Sigmoid colon (tissue), 7 donors: ENCODE measurements at places on chromosomes 3 and 15. TPM values are rescaled to one million over a fixed set of nuclear protein-coding genes. Genes with fewer than 3 reads are reported as not detected.

Gene UBR1
- total RNA-seq, result 44.1 TPM

DNA sequence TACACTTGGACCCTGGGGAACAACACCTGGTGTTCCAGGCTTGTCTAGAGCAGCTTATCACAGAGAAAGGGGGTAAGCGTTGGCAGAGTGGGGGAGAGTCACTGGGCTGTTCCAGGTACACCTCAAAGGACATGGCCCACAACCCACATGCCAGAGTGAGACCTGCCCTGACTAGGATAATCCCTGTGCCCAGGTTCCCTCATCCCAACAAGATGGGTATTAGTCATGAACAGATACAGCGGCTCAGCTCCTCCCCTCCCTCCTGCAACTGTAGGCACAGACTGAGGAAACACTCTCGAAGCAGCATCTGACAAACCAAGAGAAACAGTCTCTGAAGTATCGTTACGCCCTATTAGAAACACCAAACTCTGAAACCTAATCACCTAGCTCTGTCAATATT, 32.1 kb upstream of the RPS17 start:
- no peak for DNase-seq

Gene SYNPR
- total RNA-seq, result 0.16 TPM

GRCh38 chr3:66675366-66675765, 174.5 kb upstream of the LRIG1 start:
- DNase-seq, result no peak

DNA sequence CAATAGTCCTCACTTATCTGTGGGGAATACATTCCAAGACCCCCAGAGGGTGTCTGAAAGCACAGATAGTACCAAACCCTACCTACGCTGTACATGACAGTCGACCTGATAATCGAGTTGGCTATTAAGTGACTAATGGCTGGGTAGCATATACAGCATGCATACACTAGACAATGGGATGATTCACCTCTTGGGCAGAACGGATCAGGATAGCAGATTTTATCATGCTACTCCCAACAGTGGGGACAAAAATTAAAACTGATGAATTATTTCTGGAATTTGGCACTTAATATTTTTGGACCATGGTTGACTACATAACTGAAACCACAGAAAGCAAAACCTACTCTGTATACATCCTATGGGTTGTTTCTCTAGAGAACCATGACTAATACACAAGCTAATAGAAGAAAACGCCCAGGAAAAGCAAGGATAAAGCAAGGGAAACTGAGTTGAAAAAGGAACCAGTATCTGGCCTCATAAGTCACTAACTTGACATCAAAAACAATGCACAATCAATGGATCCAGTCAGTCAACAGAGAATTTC, 15.5 kb downstream of the ATG3 start:
- DNase-seq, result no peak

DNA sequence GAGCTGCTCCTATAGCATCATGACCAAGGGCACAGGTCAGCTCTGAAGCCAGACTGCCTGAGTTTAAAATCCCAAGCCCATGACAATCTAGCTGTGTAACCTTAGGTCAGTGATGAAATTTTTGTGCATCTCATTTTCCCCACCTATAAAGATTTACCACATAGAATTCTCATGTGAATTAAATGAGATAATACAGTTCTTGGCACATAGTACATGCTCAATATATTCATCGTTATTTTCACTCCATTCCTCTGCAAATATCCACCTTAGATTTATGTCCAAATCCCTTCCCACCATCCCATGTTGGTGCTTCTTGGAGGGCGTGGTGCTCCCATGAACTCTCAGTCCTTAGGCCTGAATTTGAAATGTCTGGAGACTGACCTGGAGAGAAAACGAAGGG, 300.1 kb downstream of the TLE3 start:
- DNase-seq, result no peak

DNA sequence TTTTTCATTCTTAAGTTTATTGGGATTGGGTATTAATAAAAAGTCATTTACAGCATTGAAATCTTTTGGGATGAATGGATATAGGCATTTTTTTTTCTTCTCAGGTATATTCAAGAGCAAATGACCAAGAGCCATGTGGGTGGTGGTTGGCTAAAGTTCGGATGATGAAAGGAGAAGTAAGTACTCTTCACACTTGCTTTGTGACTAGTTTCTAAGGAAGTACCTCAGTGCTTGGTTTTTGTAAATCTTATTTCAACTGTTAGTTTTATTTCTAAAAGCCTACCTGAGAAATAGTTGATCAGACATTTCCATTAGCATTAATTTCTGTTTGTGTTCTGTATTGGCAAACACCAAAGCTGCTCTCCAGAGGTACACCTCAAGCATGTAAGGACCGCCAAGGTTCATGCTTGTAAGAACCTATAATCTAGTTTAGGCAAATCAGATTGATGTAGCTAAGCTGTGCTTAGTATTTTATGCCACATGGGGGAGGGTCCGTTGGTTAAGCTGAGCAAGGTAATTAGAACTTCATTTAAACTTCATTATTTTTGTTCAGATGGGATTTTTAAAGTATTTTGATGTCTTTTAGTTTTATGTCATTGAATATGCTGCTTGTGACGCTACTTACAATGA, 35.4 kb downstream of the FXR1 start:
- DNase-seq, result no peak

GRCh38 chr15:73694419-73694818, 10.2 kb downstream of the CD276 start:
- peak; percentile 53 for DNase-seq

DNA sequence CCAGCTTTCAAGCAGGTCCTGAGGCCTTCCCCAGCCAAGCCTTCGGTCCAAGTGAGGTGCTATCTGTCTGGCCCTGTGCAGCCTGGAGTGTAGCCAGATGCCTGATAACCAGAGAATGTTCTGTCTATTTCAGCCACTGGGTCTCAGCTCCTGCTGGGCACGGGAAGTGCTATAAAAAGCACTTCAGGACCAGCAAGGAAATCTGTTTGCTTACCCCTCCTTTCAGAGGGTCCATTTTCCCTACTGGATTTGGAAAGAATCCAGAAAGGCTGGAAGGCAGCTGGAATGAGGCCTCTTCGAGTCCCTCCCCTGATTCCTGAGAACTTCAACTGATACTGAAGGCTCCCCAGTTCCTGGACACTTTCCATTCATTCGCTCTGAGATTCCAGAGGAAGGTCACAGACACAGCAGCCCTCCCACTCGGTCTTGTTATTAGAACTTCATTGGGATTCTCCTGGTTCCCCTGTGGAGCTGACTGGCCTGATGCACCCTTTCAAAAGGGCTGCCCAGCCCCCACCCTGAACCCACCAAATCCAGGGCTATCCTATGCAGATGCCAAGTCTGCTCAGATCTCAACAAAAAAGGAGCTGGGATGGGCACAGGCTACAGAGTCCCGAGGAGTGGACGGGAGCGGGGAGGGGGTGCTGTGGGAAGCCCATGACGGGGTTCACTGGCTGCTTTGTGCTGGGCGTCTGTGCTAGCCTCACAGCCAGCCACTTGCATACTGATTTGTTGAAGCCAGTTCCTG, 70.4 kb downstream of the UMPS start:
- DNase-seq, result no peak

Gene CATSPER2
- total RNA-seq, result 6.9 TPM

DNA sequence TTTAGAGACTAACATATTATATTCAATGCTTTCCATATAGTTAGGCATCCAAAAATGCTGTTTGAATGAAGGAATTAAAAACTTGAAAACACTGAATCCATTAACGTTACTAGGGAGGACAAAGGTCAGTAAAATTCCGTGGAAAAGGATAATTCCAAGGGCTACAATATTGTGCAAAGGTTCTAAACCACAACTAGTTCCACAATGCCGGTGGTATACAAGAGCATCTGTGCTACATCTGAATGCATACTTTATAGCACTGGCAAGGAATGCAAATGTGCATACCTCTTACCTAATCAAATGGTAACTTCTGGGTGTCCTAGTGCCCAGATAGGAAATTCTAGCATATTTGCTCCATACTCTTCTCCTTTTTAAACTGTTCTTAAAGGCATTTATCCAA, 2.2 kb downstream of the ICE2 start:
- no peak for DNase-seq

DNA sequence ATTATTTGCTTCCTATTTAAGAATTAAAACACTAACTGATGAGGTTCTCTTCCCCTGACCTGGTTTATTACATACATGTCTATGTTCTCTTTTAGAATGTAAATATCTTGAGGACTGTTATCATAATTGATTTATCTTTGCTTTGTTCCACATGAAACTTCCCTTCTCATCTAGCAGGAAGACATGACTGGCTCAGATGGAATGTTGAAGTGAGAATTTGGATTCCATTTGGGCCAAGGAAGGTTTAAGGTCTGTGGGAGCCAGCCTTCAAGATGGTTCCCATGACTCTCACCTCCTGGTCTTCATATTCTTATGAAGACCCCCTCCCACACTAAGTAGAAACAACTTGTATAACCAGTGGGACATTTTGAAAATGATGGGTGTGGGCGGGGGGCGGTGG, 222.2 kb upstream of the GADL1 start:
- DNase-seq, result no peak

Gene CIP2A
- total RNA-seq, result 3.2 TPM

Gene CCR2
- total RNA-seq, result 2.2 TPM

- no peak for DNase-seq
Measured at GRCh38 chr3:179016979-179017670, 54.5 kb downstream of the ZMAT3 start.

Gene SAXO2
- total RNA-seq, result 0.55 TPM

GRCh38 chr3:114411190-114411668, 117.4 kb downstream of the TIGIT start:
- DNase-seq, result no peak

- DNase-seq, result no peak
Measured at GRCh38 chr3:70281663-70282062, 30.8 kb downstream of the MDFIC2 start.

DNA sequence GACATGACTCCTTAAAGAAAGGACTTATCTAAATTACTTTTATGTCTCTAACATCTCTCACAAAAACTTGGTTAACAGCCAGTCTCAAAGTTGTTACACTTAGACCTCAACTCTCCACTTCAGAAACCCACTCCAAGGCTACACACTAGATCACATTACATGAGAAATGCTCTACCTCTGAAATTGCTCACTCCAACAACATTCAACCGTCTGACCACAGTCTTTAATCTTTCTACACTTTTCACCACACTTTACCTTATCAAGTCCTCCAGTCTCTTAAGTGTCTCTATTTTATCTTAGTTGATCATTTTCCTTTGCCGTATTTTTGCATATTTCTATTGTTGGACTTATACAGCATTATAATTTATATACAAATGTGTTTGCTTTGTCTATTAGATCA, 5.8 kb downstream of the SLC12A6 start:
- DNase-seq, result no peak

Gene PHC3
- total RNA-seq, result 75.1 TPM

- no peak for DNase-seq
Measured at GRCh38 chr3:62876064-62876463, 848 bp upstream of the CADPS start.

Gene SLC28A2
- total RNA-seq, result not detected

DNA sequence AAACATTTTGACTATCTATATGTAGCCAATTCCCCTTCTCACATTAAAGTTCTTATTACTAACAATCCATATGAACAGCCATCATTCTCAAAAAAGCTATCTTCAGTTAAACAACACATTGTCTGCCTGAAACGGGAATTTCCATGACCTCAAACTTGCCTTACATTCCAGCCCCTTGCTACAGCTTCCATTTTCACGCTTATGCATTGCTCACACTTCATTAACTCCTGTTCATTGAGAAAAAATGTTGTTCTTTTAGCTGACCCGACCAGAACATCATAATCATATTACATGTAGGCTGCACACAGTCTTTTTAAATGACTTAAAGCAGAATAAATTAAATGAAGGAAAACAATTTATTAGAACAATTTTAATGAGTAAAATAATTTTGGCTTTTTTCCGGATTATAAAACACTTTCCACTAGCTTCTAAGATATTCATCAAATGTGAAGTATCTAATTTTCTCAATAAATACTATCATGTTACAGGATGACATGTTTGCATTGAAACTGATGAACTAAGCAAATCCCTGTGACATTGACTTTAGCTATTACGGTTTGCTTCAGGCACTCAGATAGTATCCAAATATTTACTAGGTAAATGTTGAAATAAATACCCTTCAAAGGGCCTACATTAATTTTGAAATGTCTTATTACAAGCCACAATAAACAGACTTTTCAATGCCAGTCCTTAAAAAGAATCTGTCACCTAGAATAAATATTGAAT, 49.9 kb downstream of the P3H2 start:
- DNase-seq, result no peak

DNA sequence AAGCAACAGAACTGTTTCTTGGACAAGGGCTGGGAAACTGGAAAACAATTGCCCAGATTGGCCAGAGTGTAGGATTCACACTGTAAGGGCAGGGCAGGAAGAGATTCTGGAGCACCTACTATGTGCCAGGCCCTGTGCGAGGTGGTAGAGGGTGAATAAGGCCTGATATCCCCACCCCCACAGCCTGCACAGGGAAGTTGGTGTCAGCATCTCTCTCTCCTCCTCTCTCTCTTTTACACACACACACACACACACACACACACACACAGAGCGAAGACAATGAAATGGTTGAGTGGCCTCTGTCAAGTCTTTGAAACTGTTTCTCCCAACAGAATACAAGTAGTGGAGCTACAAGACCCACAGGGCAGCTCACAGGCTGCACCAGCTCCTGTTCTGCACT, 47.1 kb upstream of the SLCO2A1 start:
- DNase-seq, result no peak

DNA sequence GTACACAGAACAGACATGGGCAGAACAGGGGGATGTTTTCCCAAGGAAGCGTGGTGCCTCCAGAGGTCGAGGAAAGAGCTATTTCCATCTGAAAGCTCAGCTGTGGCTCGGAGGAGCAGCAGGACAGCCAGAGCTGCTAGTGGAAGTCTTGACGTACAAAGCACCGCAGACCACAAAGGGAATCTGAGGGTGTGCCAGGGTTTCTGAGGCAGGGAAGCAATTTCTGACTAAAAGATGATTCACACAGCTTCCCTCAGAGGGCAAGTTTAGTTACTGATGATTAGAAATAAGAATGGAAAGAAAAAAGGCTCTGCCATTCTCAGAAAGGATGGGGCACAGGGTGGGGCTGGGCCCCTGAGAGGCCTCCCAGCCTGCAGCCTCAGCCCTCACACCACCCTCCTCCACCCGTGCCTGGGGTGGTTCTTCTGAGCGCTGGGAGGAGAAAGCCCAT, 45.8 kb upstream of the SEC13 start:
- no peak for DNase-seq
